ENCODE measurements at places on chromosomes 1 and 21.

DNA sequence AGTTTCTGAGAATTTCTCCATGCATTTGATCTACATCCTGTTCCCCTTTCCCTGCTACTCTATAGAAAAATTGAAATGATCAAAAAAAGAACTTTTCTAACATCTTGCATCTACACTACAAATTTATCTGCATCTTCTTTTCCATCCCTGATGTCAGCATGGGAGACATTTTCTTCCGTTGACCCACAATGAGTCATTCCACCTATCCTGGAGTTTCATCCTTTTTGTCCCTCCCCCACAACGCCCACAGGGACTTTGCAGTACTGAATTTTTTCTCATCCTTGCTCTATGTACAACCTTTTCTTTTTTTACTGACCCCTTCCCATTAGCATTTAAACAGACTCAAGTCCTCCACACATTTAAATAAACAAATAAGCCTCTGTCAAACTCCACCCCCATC, 112.2 kb upstream of the MROH9 start:
- no peak for DNase-seq

DNA sequence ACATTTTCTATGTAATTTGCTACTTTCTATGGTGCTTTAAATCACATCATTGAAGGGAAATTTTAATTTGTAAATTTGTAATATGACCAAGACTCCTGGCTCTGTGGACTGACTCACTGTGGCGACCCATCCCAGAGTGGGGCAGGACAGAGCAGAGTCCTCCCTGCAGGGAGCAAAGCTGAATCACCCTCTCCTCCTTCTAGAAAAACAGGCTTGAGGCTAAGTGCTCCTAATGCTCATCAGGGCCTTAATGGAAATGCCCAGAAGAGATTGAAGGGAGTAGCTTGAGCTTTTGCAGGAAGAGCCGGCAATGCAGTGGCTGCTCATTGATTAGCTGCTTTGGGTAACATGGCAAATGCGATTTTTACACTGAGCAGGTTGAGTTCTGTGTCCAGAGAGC, 16.8 kb downstream of the S100A10 start:
- peak; percentile 49 for DNase-seq

- DNase-seq, result peak; percentile 7
Observed at GRCh38 chr21:45016406-45017038, 57.9 kb upstream of the ADARB1 start.

- DNase-seq, result no peak
Observed at GRCh38 chr1:5721634-5722215, 270.5 kb downstream of the NPHP4 start.

GRCh38 chr1:41138549-41138948, 103.6 kb downstream of the SCMH1 start:
- DNase-seq, result no peak

GRCh38 chr1:75615613-75616435, 4.9 kb upstream of the SLC44A5 start:
- peak; percentile 6 for DNase-seq

DNA sequence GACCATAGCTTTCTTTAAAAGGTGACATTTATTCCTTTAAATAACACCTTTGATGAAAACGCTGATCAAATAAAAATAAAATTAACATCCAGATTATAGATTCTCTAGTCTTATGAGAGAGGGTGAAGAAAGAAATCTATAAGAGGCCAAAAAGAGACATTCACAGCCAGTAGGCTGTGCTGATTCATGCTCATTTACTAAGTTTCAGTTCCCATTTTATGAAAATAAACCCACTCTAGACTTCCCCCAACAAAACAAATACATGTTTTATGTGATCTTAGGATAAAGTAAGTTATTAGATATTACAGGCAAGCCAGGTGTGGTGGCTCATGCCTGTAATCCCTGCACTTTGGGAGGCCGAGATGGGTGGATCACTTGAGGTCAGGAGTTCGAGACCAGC, 21.1 kb downstream of the ESRRG start:
- DNase-seq, result no peak

- DNase-seq, result peak; percentile 74
Observed at GRCh38 chr1:226608699-226609505, 60.3 kb downstream of the STUM start.

DNA sequence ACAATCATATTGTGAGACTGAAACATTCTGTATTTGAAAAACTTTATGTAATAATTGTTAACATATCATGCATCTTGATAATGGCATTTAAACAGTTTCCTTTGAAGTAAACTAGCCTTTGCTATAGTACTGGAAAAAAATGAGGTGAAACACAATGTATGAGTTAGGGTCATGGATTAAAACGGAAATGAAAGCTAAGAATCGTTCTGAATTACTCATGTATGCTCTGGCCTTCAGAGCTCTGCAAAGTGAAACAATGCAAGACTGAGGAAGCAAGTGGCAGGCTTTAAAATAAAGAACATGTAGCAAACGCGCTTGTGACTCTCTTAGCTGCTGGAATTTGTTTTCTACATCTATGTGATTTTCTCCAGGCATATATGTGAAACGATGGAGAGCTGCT, 317.1 kb downstream of the DPYD start:
- no peak for DNase-seq

DNA sequence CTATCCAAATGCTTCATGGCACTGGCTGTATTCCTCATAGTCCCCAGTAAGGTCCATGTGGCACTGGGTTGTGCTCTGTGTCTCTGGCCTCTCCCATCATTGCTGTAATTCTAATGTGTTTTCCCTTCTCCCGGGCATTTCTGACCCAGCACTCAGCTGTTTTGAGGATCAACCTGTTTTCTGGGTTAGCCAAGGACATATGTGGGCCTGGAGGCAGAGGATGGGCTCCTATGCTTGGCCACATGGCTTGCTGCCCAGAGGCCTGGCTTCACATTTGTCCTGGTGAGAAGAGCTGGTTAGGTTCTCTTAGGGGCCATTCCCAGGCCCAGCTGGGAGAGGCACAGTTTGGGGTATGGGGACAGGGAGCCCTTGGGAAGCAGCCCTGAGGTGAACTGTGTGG, 103.1 kb downstream of the FAM78B start:
- no peak for DNase-seq

DNA sequence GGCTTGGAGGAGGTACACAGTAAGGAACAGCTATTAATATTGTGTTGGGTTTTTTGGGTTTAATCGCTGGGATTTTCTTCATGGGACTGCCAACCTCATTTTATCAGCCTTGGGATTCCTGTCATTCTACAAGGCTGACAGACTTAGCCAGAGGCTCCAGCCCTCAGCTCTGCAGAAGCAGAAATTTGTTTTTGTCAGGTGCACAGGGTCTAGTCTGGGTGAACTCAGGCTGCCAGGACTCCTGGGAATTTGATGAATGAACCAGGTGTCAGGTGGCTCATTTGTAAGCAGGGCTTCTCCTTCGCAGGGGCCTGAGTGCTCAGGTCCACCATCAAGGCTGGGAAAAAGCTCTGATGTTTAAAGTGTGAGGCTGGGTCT, 11.5 kb upstream of the ZNF362 start:
- DNase-seq, result no peak

- DNase-seq, result no peak
Observed at GRCh38 chr21:40120940-40121575, 253.8 kb downstream of the PCP4 start.

DNA sequence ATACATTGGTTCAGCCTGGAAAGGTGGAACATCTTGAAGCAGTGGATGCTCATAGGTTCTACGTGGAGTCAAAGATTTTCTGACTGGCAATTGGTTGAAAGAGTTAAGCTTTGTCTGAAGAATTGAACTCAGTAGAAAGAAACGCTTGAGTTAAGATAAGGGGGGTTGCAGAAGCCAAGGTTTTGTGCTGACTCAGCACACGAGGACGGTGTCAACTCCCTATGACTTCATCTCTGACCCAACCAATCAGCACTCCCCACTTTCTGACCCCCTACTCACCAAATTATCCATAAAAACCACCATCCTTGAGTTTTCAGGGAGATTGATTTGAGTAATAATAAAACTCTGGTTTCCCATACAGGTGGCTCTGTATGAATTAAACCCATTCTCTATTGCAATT, 2.5 kb upstream of the PINK1 start:
- no peak for DNase-seq

GRCh38 chr1:160020196-160020595, 11.6 kb downstream of the PIGM start:
- DNase-seq, result no peak

DNA sequence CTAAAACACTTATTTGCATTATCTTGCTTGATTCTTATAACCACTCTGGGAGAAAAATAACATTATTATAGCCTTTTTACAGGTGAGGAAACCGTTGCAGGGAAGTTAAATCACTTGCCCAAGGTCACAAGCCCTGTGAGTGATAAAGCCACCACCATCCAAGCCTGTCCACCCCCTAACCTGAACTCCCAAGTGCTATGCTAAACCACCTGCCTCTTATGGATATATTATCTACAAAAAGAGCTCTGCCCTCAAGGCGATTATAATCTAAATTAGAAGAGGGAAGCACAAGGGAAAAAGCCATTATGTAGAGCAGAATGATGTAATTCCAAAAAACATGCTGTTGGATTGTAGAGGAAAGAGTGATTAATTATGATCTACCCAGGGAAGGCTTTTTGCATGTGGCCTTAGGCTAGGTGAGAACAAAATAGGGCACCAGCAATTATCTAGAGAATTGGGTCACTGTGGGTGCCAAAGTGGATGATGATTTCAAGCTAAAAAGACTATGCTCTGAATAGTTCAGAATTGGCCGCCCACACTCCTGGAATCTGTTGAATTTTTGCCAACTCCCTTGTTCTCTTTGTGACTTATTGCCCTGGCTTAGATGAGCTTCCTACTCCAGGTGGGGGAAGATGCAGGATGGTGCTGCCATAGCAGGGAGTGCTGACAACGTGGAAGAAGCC, 205.3 kb downstream of the FGGY start:
- no peak for DNase-seq

- DNase-seq, result no peak
Observed at GRCh38 chr21:18417141-18417790, 13.7 kb upstream of the TMPRSS15 start.

DNA sequence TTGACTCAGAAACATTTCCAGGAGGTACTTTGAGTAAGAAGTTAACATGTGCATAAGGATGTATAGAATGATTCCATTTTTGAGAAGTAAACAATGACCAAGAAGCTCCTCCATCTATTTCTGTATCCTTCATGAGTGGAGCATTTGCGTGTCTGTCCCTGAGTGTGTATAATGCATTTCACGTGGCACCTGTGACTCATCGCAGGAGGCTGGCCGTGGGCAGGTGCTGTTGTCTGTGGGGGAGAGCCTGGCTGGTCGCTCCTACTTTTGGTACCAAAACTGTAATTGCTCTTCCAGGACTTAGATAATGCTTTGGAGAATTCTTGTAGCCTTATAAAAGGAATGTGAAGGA, 16.5 kb downstream of the SLC37A1 start:
- no peak for DNase-seq

GRCh38 chr1:63892632-63893395, 119.0 kb downstream of the ROR1 start:
- DNase-seq, result peak; percentile 26

DNA sequence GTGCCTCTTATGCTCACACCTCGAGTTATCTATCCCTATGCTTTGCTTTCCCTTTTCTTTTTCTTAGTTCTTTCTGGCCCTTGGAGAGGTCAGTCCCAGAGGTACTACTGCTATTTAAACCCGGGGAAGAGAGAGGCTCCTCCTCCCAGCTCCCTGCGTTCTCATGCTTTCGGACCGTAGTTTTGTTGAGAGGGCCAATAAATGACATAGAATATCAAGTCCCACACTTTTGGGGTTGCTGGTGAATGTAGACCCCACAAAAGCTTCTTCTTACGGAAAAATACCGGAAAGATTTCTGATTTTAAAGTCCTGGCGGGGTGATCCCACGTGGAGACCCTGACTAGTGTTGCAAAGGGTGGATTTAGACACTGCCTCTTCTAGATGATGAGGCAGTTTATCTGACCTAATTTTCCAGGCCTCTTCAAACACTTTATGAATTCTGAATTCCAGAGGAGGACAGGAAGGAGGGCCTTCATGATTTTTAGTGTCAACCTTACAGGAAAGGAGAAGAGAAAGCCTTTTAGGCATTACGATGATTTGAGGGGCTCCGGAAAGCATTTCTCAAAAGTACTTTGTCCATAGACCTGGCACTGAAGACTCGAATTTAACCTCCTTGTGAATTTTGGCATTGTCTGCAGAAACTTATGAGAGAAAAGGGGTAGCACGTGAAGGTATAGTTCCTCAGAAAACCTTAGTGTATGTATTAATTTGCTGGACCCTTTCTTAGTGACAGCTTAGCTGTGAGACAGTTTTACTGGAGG, 694 bp downstream of the TMEM167B start:
- peak; percentile 37 for DNase-seq

- no peak for DNase-seq
Observed at GRCh38 chr1:21082073-21082472, 94.6 kb downstream of the EIF4G3 start.
